NCI-H524 treated with DMSO at 0.1 percent for 48 hours (cell line): ENCODE measurements at places on chromosomes 13 and 19.

DNA sequence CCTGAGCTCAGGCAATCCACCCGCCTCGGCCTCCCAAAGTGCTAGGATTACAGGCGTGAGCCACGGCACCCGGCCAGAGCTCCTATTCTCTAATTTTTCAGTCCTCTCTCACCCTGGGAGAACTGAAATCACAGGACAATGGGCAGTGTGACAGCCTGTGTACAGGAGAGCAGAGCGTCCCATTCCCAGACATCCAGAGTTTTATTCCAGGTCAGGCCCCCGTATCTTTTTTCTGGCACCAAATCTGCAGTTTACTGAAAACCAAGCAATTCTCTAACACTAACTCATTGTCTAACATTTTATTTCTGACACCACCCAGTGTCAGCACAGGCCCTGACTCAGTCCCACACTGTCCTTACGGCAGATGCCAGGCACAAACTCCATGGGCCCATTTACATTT is 6.7 kb downstream of the ZNF708 start:
- no peak for DNase-seq

- DNase-seq = no peak
These were observed 22.8 kb downstream of the WTIP start for GRCh38 chr19:34504273-34504808.

DNA sequence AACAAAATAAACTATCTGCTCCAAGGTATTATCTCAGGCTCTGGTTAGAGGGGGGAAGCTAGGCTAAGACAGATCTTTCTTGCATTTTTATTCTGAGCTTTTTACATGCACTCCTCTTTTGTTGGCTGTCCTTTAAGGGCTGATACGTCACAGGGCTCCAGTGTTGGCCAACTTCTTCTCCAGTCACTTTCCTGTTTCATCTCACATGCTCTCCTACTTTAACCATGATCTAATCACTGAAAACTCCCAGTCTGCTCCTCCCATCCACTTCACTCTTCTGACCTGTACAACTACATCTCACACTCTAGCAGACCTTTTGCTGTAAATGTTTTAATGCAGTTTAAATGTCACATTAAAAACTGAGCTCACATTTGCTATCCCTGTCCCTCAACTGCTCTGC is 510.0 kb upstream of the KLF12 start:
- no peak for DNase-seq

DNA sequence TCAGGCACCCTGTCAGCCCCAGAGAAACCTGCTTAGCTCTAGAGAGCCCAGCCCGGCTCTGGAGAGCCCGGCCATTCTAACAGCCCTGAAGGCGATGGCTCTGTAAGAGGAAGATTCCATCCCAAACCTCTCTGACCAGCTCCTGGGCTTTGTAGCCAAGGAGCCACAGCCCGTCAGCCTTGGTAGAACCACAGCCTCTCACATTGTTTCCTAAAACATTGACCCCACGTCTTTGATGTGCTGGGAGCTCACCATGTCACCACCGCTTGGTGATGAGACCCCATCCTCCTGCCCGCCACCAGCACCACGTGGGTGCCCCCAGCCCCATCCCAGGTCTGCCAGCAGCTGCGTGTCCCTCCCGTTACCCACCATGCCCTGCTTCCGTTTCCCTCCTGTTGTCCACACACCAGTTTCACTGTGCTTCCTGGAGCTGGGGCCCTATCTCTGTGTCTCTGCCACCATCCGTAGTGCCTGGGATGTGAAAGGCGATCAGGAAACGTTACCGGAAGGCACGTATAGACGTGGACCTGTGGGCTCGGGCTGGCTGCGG is 94.2 kb upstream of the MCF2L start:
- no peak for DNase-seq

- DNase-seq = no peak
These were observed 1.6 kb downstream of the GPR183 start for GRCh38 chr13:99305566-99305965.

- DNase-seq = no peak
These were observed 97.2 kb downstream of the SUCLA2 start for GRCh38 chr13:47903836-47904235.

GRCh38 chr13:40539576-40540327 is 126.7 kb downstream of the FOXO1 start:
- DNase-seq = no peak

GRCh38 chr13:91214031-91214430 is 133.5 kb upstream of the MIR17HG start:
- DNase-seq = no peak

GRCh38 chr13:30871588-30872275 is 34.3 kb upstream of the MEDAG start:
- no peak for DNase-seq

DNA sequence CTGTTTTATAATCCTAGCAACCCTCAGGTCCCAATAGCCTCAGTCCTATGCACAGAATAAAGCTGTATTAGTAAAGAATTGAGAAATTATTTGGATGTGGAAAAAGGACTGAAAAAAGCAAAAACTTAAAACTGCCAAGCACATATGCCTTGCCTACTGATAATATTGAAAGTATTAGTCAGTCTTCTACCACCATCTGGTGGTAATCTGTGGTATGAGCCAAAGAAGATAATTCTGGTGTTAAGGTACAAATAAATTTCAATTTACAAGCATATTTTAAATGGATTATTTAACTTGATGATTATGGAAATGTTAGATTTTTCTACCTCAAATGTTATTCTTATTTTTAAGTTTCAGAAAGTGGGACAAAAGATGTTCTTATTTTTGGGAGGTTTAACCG is 460.3 kb upstream of the KLHL1 start:
- DNase-seq = no peak

DNA sequence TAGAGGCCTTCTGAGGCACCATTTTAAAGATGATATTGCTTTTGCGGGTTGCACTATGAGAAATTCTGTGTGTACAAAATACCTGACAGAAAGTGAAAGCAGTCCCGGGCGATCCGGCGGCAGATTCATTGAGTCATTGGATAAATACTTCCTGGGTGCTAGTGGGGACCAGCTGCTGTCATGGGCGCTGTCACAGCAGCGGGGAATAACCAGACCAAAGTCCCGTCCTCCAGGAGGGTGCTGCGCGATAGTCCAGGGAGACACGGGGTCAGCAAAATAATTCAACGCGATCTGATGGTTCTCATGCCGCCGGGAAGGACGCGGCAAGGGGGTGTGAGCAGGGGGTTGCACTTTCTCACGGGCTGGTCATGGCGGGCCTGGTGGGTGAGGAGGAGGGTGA is 13.5 kb downstream of the ZFR2 start:
- no peak for DNase-seq

DNA sequence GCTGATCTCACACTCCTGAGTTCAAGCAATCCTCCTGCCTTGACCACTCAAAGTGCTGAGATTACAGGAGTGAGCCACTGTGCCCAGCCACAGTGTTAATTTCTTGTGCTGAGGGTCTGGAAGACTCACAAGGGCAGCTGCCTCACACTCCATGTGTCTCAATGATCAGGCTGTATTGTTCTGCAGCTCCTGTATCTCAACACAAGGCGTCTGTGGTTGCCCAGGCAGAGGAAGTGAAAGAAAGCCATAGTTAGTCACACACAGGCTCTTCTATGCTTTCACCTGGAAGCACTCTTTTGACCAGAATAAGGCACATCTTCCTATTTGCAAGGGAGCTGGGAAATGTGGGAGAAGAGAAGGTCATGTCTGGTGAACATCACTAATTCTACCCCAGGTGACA is 107.3 kb upstream of the ZNF507 start:
- no peak for DNase-seq

DNA sequence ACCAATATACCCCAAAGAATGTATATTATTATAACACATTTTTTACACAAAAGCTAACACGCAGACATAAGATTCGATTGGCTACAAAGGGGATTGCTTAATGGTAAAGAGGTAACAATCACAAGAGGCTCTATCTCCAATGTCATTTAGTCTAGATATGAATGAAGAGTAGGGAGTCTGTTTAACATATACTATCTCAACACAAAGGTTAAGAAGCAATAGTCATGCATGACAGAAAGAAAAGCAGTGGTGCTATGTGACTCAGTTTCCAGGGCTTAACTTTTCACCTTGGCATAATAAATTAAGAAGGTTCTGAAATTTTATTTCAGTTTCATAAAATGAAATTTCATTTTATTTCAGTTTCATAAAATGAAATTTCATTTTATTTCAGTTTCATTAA is 33.3 kb downstream of the UFM1 start:
- DNase-seq = no peak

- DNase-seq = no peak
These were observed 152.8 kb downstream of the CYSLTR2 start for GRCh38 chr13:48806522-48806921.

- no peak for DNase-seq
These were observed 153.7 kb downstream of the PCDH20 start for GRCh38 chr13:61261746-61262472.

DNA sequence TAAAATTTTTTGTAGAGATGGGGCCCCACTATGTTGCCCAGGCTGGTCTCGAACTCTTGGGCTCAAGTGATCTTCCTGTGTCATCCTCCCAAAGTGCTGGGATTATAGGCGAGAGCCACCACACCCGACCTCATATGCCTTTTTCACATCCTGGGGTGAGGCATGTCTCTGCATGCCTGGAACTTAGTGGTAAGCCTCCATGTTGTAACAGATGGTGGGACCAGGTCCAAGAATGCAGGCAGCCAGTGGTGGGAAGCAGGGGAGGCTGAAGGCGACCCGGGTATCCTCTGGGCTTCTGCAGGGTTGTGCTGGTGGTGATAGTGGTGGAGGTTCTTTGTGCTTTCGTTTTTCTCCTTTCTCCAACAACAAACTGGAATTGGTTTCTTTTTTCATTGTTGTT is 30.1 kb upstream of the CCDC124 start:
- peak; percentile 79 for DNase-seq

GRCh38 chr13:112468069-112468468 is 91.9 kb downstream of the SPACA7 start:
- DNase-seq = no peak

DNA sequence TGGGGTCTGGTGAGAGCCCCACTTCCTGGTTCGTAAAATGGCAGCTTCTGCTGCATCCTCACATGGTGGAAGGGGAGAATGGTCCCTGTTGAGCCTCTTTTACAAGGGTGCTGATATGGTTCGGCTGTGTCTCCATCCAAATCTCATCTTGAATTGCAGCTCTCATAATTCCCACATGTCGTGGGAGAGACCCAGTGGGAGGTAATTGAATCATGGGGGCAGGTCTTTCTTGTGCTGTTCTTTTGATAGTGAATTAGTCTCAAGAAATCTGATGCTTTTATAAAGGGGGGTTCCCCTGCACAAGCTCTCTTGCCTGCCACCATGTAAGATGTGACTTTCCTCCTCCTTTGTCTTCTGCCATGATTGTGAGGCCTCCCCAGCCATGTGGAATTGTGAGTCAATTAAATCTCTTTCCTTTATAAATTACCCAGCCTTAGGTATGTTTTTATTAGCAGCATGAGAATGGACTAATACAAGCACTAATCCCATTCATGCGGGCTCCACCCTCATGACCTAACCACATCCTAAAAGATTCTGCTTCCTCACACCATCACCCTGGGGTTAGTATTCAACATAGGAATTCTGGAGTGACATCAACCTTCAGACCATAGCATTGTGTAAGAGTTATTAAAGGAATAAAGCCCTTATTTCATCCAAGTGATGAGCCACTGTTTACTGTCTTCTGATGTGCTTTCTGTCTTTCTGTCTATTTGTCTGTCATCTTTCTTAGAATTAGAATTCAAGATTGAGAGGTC is 159.0 kb upstream of the IRS2 start:
- no peak for DNase-seq

DNA sequence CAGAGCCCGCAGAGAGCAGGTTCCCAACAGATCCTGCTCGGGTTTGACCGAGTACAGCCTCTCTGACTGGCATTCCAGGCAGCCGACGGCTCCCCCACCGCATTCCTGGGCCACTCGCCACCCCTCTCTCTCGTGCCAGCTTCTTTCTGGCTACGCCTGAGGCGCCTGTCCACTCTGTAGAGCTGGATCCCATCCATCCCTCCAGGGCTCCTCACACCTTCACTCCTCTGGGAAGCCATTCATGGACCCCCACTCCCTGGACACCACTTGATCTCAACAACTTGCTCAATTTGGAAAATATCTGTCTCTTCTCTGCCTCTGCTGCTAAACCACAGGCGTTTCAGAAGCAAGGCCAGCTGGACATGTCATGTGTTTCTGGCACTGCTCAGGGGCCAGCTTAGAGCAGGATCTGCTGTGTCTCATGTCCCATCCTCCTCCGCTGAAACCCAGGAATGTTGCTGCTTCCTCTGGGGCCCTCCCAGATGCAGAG is 30.6 kb upstream of the ATP1A3 start:
- no peak for DNase-seq

- DNase-seq = no peak
These were observed 8.6 kb upstream of the NAPA start for GRCh38 chr19:47523473-47523872.

- DNase-seq = no peak
These were observed 287.1 kb downstream of the ITGBL1 start for GRCh38 chr13:101739382-101740178.

DNA sequence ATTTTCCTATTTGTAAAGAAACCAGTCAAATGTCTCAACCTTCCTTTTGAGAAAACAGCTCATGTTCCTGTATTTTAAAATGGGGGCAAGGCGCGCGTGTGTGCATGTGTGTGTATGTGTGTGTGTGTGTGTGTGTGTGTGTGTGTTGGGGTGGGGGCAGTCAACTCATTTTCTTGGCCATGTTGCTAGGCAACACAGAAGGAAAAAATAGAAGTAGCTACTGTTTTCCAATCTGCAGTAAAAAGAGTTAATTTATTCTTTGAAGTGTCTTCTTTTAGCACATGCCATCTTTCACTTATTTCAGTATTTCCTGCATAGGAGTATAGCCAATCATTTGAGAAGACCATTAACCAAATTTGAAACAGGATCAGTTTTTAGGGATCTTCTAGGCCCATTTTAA is 279.3 kb downstream of the DCLK1 start:
- DNase-seq = no peak

DNA sequence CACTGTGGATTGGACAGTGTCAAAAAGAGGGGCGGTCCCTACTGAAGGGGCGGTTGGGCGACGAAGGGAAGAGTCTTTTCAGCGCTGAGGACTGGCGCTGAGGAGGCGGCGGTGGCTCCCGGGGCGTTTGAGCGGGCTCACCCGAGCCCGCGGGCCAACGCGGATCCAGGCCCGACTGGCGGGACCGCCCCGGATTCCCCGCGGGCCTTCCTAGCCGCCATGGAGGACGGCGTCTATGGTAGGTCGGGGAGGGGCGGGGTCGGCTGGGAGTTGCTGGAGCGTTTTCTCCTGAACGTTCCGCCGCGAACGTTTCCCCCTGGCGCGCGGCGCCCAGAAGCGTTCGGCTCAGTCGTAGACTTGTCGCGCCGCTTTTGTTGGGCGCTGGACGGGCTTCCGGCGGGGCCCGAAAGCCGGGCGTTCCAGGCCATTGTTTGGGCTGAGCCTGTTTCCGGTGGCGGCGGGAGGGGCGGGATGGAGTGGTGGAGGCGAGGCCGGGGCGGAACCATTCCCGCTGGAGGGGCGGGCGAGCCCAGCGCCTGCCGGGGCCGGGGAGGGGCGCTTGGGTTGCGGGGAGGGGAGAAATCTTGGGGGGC is at the start of gene CYTH2:
Gene CYTH2, plus strand, starts transcription at position 81 of the 593 bp plus-strand sequence. Its CDS starts 139 bp downstream, at position 220.
- DNase-seq = no peak
